NCI-H748 treated with DMSO at 0.1 percent for 48 hours (cell line): ENCODE measurements at places on chromosomes 7 and 10.

GRCh38 chr7:4959306-4959705 is 319 bp upstream of the MMD2 start:
- DNase-seq: no peak

DNA sequence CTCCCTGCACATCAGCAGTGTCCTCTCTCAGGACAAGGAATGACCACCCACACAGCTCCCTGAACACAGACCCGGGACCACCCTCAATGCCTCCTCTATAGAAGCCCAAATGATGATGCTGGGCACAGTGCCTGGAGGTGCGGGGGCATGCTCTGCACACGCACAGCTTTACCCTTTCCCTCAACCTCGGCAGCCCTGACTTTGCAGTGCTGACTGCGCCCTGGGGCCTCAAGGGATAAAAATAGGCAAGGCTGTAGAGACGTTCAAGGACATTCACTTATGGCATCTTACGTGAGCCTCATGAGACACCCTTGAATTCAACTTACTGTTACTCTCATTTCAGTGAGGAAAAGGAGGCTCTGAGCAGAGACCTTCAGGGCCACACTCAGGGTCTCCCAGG is 521.6 kb upstream of the MGMT start:
- no peak for DNase-seq

DNA sequence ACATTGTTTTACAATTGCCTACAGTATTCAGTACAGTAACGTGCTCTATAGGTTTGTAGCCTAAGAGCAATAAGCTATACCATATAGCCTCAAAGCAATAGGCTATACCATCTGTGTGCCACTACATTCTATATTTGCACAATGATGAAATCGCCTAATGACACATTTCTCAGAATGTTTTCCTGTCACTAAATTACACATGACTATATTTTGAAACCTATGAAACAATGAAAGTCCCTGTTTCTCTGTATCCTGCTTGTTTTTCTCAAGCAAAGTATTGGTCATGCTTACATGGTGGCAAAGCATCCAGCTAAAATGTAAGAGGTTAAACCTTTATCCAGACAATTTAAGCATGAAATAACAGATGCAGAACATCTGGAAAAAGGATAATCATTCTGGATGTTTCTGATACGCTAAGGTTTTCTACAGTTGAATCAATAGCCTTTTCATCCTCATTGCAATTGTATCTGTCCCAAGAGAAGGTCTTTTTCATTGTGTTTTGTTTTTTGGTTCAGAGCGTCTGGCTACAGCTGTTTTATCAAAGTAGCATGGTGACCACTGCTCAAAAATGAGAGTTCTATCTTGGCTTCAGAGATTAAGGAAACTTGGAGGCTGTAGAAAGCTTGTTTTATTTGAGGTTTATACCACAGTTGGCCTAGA is 81.7 kb downstream of the CSTF2T start:
- DNase-seq: no peak

- DNase-seq: no peak
These were observed 620 bp upstream of the IMPDH1 start for GRCh38 chr7:128410451-128410753.

GRCh38 chr10:108393089-108393488 is 1228.6 kb upstream of the SORCS1 start:
- no peak for DNase-seq

GRCh38 chr7:112400141-112400540 is 50.1 kb upstream of the IFRD1 start:
- DNase-seq: no peak

- peak; percentile 79 for DNase-seq
These were observed at the start of gene VPS26A for GRCh38 chr10:69123747-69124562. VPS26A (plus strand) TSS chr10:69124178; CDS start chr10:69124278, 100 bp downstream.

DNA sequence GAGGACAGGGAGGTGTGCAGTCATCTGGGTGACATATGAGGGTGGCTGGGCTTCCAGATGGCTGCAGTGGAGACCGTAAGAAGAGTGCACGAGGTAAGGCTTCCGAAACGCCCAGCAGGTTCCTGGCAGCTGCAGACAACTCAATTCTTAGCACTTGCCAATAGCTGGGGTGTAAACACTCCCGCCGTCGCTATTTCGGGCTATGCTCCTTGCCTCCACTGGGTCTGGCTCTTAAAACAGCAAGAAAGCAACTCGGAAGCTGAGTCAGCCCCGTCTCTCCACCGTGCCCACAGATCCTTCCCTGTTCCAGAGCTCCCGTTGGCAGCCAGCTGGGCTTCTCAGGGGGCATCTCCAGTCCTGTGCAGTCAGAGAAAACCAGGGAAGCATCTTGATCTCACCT is 6.1 kb upstream of the PDGFA start:
- DNase-seq: no peak

- peak; percentile 69 for DNase-seq
These were observed 34.3 kb downstream of the ABLIM1 start for GRCh38 chr10:114623661-114624294.

DNA sequence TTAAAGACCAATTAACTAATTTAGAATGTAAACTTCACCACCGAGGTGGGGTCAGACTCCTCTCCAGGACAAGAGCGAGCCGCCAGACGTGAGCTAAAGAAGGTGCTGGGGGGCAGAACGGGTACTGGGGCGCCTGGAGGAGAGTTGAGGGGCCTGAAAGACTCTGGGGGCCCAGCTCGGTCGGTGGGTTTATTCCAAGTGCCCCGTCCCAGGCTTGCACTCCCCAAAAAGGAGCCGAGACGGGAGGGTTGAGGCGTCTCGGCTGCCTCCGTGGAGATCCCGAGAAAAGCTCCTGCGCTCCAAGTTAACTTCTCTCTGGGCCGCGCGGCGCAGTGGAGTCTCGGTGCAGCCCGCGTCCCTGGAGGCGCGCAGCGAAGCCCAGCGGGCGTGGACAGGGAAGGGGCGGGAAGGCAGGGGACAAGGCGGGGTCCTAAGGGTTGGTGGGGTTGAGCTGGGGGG is 553.3 kb downstream of the TFEC start:
- DNase-seq: peak; percentile 7

GRCh38 chr7:105002-105401 is 87.4 kb upstream of the FAM20C start:
- DNase-seq: no peak

DNA sequence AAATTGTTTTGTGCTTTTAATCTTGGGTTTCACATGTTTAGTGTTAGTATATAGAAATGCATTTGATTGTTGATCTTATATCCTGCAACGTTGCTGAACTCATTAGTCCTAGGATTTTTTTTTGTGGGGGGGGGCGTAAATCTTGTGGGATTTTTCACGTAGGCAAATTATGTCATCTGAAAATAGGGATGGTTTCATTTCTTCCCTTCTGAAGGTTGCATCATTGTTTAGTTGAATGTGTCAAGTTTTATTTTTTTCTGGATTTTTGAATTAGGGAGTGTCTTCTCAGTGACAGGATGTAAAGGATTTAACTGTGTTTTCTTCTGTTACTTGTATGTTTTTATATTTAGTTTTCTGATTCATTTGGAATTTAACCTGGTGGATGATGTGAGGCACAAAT is 26.7 kb downstream of the MKLN1 start:
- DNase-seq: no peak

GRCh38 chr10:24318517-24318916 is 109.6 kb downstream of the KIAA1217 start:
- no peak for DNase-seq

- DNase-seq: peak; percentile 75
These were observed 895 bp downstream of the VSTM2A start for GRCh38 chr7:54543051-54543488.

GRCh38 chr7:11120068-11120664 is 146.5 kb downstream of the PHF14 start:
- DNase-seq: no peak

DNA sequence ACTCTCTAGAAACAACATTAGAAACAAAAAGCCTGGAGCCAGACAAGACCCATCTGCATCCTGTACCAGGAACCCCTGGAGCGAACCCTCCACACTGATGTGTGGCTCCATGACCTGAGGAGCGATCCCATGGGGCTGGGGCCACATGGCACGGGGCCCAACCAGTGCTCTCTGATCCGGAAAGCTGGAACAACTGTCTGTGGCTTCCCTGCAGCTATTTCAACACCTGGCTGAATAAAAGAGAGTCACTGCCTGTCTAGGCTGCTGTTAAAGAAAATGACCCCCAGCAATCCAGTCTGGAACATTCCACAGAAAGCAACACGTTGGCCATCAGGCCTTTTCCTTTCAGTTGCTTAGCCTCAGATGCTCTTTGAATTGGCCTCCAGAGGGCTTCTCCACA is 20.9 kb downstream of the UROS start:
- no peak for DNase-seq

- no peak for DNase-seq
These were observed 14.1 kb downstream of the CREM start for GRCh38 chr10:35140727-35141126.
